ENCODE measurements at places on chromosomes 3 and 15.
A peak's percentile ranks its signal among the peaks of the same experiment; 100 is the strongest.

DNA sequence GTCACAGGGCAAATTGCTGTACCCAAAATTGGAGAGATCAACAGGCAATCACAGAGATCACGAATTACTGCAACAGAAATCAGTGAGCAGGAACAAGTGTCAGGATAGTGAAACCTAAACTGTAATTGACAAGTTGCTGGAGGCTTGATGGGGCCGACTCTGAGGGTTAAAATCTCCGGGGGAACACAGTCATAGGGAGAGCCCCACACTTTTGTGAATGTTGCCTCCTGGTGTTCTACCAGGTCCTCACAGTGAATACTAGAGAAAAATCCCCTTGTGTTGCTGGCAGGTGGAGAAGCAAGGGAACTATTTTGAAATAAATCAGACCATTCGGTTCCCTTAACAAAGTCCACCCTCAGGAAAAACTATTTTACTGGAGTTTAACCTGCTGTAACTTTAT is 697.5 kb upstream of the CBLB start:
- DNase-seq = peak; percentile 30

- DNase-seq = no peak
These were observed 32.4 kb downstream of the ADAMTS17 start for GRCh38 chr15:100309109-100310040.

DNA sequence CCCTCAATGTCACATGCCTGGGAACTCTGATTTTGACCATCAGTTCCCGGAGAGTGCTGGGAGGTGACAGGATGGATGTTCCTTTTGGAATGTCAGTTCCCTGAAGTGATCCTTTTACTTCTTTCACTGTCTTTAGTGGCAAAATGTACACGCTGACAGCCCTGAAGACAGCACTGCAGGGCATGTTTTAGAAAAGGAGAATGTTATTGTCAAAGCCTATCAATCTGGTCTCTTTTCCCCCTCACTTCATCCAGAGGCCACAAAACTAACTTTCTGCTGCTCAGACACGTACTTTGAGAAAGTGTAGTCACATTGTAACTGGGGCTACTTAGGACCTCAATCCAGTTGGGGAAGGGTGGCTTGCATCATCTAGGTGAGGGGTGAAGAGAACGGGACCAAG is 14.0 kb upstream of the NEO1 start:
- no peak for DNase-seq

DNA sequence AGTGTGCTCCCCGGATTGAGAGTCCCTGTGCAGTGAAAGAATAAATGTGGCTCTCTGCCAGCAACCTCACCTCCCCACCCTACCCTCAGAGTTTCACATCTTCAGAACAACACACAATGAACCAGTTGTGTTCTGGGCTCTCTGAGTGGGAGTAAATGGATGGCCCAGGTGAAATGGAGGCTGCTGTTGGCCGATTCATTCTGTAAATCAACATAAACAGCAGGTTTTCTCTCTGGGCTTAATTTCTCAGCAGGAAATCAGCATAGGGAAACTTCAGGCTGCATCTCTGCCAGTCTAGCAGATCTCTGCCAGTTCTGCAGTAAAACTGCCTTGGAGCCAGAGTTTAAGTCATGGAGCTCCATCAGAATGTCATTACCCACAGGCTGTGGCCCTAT is 54.6 kb upstream of the FURIN start:
- DNase-seq = no peak

GRCh38 chr15:100501117-100501516 is 27.6 kb downstream of the CERS3 start:
- no peak for DNase-seq

GRCh38 chr15:61057376-61057775 is 171.7 kb downstream of the RORA start:
- DNase-seq = no peak

DNA sequence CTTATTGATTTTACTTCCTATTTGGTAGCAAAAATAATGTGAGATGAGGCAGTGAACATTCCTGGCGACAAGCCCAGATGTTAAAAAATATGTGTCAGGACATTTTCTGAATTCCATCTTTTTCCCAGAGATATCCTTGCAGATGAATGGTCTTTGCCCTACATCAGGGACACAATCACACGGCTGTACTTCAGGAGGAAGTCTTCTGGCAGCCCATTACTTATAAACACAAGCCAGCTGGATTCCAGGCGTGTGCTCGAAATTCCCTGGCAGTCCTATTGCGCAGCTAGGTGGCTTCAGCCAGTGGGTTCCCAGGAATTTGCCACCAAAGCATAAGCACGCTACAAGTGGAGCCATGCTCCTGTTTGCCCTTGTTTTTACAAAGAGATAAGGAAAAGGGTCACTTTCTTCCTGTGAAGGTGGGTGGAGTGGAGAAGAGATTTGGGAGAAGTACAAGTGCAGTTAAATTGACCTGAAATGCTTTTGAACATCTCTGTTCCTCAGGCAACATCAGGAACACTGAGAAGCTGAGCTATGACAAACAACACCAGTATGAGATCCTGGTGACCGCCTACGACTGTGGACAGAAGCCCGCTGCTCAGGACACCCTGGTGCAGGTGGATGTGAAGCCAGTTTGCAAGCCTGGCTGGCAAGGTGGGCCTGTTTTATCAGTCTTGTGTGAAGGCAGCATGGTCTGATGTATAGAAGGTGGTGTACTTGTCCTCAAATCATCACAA is 257.1 kb upstream of the TRIM42 start:
- DNase-seq = no peak

- DNase-seq = no peak
These were observed 37.0 kb upstream of the HACD2 start for GRCh38 chr3:123621850-123622189.

- DNase-seq = no peak
These were observed 50.4 kb downstream of the IDH2 start for GRCh38 chr15:90051874-90052273.

DNA sequence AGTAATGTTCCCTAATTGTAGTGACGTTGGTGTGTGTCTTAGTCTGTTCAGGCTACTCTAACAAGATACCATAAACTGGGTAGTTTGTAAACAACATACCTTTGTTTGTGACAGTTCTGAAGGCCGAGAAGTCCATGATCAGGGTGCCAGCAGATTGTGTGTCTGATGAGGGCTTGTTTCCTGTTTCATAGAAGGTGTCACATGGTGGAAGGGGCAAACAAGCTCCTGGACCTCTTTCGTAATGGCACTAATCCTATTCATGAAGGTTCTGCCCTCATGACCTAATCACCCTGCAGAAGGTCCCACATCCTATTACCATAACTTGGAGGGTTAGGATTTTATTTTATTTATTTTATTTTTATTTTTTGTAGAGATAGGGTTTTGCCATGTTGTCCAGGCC is 11.1 kb downstream of the ATXN7 start:
- DNase-seq = no peak

- no peak for DNase-seq
These were observed 14.0 kb downstream of the UBE2E1 start for GRCh38 chr3:23819599-23820360.

GRCh38 chr3:139020868-139021234 is at the start of gene PRR23B:
Gene PRR23B, minus strand, starts transcription at chr3:139020926. Its CDS starts 265 bp downstream, at chr3:139020661.
- no peak for DNase-seq

DNA sequence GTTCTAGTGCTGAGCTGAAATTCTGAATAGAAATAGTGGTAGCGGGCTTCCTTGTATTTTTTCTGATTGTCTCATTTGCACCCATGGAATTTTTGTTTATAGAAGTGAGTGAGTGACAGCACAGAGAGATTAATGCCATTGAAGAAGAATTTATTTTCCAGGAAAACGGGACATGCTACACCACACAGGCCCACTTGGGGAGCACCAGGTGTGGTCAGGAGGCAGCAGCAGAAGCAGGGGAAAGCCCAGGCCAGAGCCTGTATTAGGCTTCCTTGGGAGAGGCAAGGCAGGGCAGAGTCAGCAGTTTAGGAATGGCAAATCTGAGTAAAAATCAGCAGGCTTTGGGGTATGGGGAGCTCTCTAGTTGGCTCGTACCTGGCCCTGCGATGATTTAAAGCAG is 88.4 kb upstream of the ATP11B start:
- no peak for DNase-seq

GRCh38 chr15:67914537-67915460 is 75.0 kb upstream of the RNU6-1 start:
- DNase-seq = no peak

DNA sequence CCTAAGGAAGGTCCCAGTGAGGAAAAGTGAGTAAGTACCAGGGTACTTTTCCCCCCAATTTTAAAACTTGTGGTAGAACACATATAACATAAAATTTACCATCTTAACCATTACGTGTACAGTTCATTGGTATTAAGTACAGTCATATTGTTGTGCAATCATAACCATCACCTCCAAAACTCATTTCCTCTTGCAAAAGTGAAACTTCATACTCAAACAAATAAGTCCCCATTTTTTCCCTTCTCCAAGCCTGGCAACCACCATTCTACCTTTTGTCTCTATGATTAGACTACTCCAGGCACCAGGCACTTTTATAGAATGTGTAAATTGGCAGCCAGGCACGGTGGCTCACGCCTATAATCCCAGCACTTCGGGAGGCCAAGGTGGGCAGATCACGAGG is 12.2 kb downstream of the PRC1 start:
- DNase-seq = no peak

DNA sequence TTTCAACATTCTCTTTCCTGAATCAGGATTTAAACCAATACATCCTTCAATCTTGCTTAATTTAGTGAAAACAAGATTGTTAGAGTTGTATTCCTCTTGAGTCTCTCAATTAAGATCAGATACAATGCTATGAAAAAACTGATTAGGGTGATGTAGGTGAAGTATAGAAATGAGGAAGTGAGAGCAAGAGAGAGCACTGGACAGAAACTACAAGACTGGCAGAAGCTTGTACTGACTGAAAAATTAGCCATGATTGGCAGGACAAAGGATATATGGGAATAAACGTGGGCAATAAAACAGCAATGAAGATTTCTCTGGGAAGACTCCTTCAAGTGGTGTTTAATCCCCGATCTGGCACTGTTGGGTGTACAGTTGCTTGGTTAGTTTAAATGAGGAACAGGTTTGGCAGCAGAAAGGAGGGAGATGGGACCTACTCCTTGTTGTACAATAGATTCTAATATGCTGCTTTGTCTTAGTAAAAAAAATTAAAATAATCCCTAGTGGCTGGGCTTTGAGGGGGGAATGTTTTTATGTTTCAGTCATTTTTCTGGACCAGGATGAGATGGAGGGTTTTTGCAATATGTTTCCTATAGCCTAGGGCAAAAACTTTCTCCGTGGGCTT is 252.7 kb downstream of the SLC9A9 start:
- DNase-seq = no peak

DNA sequence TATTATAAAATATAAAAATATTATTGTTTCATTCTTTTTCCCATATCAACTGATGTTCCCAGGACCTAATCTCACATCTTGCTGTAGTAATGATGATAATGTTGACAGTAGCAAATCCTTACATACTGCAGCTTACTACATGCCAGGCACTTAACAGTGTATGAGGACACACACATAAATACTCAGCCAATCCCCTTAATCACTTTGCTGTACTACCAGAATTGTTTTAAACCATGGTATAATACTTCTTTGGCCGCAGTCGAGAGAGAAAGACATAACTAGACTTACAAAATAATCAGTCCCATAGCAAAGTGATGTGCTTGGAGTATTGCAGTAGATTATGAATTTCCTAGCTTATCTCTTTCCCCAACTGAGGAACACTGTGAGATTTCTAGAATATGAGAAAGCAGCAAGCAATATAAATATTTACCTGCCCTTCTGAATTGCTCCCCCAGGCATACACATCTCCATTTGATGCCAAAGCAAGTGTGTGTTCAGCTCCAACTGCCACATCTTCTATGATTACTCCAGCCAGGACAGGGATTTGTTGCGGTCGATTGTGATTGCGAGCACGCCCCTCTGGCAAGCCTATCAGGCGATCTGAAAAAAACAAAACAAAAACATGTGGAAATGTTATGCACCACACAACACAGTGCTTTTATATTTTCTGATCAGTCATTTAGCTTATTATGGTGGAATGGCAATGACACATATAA is 33.0 kb downstream of the FBXL22 start:
- no peak for DNase-seq

GRCh38 chr3:168048414-168049330 is 47.1 kb downstream of the GOLIM4 start:
- DNase-seq = no peak

GRCh38 chr3:42851228-42851834 is 24.3 kb downstream of the CYP8B1 start:
- no peak for DNase-seq

GRCh38 chr15:60469893-60470641 is 8.9 kb downstream of the ICE2 start:
- DNase-seq = no peak

DNA sequence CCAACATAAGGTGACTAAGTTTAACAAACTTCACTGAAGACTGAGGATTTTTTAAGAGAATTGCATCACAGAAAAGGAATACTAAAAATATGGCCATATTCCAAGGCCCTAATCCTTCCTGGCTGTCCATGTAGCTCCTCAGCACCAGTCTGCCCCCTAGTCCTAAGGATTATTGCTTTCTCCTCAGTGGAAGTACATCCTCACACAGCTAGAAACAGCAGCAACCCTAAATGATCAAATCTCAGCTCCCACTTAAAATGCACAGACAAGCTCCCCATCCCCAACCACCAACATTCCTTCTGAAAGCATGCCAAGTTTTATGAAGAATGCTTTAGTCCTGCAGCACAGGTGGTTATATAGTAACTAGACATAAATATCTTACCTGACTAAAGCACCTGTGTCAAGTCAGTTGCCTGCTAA is 14.7 kb downstream of the ST3GAL6 start:
- no peak for DNase-seq

DNA sequence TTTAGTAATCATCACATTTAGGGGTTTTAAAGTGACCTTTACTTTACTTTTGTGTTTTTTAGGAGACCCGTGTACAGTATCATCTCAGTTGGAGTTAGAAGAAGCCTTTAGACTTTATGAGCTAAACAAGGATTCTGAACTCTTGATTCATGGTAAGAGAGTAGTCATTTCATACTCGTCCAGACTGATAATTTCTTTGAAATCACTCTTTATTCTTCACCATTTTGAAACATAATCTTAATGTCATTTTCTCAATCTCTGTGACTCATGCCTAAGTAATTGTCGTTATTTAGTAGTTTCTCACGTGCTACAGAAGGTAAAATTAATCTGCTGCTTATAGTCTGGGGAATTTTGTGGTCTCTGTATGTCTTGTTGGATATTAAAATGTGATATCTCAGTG is 37.7 kb downstream of the PRKCI start:
- no peak for DNase-seq

GRCh38 chr3:111915905-111916304 is 56.8 kb downstream of the PHLDB2 start:
- DNase-seq = no peak

DNA sequence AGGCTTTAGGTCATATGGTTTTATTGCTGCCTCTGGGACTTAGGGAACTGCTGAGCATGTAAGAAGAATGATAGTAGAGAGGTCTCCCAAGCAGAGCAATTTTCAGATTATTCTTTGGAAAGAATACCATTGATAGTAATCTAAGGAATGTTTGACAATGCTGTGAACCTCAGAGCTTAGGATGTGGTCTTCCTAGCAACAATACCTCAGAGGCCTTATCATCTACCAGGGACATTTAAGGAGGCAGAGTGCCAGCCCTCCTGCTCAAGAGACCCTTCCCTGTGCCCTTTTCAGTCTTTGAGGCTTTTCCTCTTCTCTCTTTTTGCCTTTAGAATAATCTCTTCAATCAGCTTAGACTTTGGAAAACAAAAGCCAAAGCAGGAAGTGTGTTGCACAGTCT is 272.1 kb downstream of the OXSM start:
- DNase-seq = no peak

Data from stimulated activated CD8-positive, alpha-beta memory T cell treated with anti-CD3 and anti-CD28 coated beads, Interleukin-4, amount 100 ng/mL, for 48 hours (primary cell).